ENCODE measurements at places on chromosomes 12 and 14. TPM values are rescaled to one million over a fixed set of nuclear protein-coding genes. Genes with fewer than 3 reads are reported as not detected.
A peak's percentile ranks its signal among the peaks of the same experiment; 100 is the strongest.

DNA sequence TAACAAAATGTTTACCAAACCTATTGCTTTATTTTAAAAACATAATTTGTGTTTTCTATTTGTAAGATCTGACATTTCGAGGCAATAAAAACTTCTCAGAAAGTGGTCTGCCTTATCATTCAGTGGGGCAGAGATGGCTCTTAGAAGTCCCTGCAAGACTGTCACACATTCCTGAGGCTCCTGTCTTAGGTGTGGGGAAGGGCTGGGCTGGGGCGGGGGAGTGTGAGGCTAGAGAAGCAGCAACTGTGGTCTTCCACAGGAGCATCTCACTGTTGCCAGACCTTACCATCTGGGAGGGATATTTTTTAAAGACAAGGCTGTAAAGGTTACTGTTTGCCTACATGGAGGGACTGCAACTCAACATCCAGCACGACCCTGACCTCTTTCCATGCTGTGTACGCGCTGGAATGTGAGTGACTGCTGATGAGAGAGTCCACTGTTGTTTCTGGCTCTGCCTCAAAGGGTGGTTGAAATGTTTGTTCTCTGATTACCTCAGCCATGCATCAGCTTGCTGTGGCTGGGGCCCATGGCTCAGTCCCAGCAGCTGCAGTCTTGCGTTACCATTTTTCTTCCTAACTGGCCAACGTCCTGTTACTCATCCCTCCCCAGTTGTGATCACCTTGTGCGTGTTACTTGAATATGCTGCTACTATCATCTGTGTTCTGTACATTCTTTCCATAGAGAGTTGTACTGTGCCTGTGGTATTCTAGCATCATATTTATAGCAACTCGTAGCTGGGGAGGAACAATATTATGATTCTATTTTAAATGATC lies 12.4 kb downstream of the ERG28 start:
- no peak for ATAC-seq

DNA sequence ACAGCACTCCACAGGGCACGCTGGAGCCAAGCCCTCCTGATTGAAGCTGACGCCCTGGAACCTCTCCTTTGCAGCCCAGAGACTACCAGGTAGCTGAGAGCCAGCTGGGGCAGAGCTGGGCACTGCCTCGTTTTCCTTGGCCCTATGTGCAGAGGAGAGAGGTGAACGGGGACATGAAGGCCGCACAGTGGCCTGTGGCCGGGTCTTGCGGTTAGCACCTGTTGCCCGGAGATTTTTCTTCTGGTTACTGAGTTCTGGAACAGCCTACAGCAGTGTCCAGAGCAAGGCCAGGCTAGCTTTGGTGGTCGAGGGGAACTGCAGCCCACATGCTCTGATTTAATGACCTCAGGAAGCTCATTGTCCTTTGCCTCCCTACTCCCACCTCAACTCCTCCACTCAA lies 201.3 kb upstream of the PRMT8 start:
- no peak for ATAC-seq

DNA sequence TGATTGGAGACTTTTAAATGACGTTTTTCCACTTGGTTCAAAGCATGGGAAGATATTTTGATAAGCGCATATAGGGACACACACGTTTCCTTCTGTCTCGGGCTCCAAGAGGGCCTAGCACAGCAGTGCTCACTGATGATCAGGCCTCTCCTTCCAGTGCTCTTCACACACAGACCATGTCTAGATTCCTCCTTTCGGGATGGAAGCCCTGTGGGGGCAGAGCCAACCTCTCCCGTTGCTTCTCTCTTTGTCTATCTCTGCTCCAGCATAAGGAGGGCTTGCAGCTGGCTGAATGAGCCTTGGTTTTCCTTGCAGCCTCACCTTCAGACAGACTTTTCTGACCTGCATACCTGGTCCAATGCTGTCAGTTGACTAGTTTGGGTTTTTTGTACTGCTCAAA lies 22.3 kb downstream of the GPRC5D start:
- no peak for ATAC-seq

DNA sequence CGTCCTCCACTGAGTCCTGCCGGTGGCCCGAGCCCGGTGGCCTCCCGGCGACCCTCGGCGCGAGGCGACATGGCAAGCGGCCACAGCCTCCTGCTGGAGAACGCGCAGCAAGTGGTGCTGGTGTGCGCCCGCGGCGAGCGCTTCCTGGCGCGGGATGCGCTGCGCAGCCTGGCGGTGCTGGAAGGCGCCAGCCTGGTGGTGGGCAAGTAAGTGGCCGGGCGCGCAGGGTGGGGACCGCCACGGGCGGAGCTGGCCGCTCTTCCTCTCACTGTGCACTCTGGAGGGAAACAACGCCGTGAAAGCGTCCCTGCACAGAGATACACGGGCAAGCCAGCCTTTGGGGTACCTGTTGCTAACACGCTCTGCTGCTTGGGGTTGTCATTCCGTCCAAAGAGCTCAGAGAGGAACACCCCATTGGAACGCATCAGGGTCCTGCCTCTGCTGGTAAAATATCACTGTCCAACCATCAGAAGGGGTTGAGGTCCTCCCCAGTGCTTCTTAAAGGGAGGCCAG lies at the start of gene AMDHD1:
Gene AMDHD1, plus strand, starts transcription at position 2 of the 513 bp plus-strand sequence. Its CDS starts 68 bp downstream, at position 70.
- peak; percentile 71 for ATAC-seq

GRCh38 chr12:103455020-103455763 lies 40.6 kb downstream of the C12orf42 start:
- peak; percentile 69 for ATAC-seq

DNA sequence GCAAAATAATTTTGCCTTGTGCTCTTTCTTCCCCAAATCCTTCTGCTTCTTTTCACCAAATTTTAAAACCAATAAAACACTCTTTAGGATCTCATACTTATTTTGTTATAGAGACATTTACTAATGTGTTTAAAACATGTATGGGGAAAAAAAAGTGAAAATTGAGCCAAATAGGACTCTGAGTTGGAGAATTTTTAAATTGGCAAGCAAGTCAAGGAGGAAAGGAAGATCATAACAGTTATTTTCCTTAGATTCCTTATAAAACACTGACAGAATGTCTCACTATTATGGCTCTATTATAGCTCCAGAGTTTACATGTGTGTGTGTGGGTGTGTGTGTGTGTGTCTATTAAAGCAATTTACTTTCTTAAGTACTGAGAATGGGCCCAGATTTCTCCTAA lies 220.5 kb downstream of the SLC6A15 start:
- no peak for ATAC-seq

- ATAC-seq = no peak
These were observed 422.0 kb downstream of the TRHDE start for GRCh38 chr12:72694193-72694592.

- ATAC-seq = no peak
These were observed 34.6 kb downstream of the ZFP36L1 start for GRCh38 chr14:68758301-68758700.

DNA sequence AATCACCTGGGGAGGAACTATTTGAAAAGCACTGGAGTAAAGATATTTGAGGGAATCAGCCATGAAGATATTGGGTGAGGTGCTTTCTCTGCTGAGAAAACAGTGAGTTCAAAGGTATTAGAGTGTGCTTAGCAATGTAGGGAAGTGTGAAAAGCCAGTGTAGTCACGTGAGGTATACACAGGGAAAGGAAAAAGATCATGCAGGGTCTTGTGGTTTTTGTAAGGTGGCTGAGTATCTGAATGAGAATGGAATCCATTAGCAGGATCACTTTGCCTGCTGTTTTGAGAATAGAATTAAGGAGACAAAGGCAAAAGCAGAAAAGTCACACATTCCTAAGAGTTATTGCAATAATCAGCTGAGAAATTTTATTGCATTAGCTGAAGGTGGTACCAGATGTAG lies 193.0 kb downstream of the PIK3C2G start:
- ATAC-seq = no peak

- no peak for ATAC-seq
These were observed 222.5 kb upstream of the ARHGAP5 start for GRCh38 chr14:31854508-31855075.

DNA sequence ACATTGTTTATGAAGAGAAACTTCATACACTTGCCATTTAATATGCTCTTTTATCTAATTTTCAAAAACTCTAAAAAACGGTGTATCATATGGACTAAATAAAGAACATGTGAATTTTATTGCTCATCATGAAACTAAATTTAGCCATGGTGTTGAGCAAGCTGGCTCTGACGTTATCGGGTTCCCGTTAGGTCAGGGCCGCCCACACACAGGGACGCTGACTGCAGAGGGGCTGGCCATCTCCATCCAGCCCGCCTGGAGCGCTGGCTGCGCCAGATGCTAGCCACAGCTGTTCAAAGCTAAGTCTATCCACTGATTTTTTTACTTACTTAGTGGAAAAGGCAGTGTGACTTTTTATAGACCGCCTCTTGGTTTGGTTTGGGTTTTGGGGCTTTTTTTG lies 36.5 kb upstream of the DYNC1H1 start:
- peak; percentile 85 for ATAC-seq

GRCh38 chr12:130862161-130862560 lies 9.7 kb upstream of the RAN start:
- no peak for ATAC-seq

GRCh38 chr12:123096182-123096581 lies 54.7 kb downstream of the PITPNM2 start:
- no peak for ATAC-seq

DNA sequence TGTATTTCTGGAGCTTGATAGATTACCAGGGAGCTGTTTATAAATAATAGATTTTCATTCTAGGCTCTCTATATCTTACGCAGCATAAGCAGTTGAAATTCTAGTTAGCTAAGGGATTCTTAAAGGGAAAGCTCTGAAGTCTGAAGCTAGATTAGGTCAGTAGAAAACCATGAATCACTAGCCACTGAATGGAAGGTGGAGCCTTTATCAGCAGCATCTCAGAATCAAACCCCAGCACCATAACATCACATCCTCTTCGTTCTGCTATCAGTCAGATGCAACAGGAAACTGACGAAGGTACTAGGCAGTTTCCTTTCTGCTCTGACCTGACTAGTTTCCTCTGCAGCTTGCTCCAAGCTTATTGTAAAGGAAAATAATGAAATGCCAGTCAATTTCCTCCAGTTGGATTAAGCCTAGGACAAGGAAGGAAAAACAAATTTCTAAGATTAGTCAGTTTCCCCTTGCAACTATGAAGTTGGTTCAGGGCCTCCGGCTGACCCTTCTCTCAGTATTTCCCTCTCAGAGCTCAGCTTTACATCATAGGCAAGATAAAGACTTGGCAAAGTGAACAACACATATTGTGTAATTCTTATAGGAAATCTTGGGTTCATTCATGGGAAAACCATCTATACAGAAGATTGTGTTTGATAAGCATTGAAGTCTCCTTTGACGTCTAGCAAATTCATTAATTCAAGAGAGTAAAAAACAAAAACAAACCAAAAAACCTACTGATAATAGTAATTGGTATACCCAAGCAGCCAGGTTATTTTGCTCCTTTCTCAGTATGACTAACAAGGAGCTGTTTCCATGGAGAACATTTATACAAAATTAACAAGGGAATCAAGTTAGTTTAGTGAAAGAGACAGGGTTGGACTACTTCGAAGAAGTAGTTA lies 43.4 kb upstream of the CFAP54 start:
- ATAC-seq = peak; percentile 99

- ATAC-seq = no peak
These were observed 217.9 kb downstream of the PIK3C2G start for GRCh38 chr12:18479256-18479655.

- no peak for ATAC-seq
These were observed 4.7 kb upstream of the TUBA1C start for GRCh38 chr12:49260166-49260565.

- ATAC-seq = no peak
These were observed 246.7 kb downstream of the TTC6 start for GRCh38 chr14:37842106-37842505.

GRCh38 chr14:68563251-68564131 lies 229.4 kb downstream of the ZFP36L1 start:
- no peak for ATAC-seq

DNA sequence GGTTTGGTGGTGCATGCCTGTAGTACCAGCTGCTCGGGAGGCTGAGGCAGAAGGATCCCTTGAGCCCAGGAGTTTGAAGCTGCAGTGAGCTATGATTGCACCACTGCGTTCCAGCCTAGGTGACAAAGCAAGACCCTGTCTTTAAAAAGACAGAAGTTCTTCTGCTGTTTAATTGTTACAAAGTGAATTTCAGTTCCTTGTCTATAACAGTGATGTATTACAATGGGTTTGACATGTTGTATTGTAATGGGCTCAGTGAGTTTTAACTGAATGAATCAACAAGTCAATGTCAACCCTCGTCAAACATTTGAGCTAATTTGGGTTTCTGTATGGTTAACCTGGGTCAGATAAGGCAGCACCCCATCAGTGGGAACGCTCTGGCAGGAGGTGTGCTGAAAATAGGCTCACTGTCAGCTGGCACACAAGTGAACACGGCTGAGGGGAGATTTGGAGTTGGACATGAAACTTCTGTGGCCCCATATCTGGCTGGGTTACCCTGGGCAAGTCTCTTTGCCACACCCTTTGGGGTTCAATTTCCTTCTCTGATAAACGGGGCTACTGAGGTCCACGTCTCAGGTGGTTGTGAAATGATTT lies 14.0 kb upstream of the TRPV4 start:
- no peak for ATAC-seq

GRCh38 chr12:83161456-83161855 lies 474.8 kb downstream of the TMTC2 start:
- ATAC-seq = no peak

GRCh38 chr12:32027684-32028365 lies 68.6 kb downstream of the RESF1 start:
- ATAC-seq = no peak

DNA sequence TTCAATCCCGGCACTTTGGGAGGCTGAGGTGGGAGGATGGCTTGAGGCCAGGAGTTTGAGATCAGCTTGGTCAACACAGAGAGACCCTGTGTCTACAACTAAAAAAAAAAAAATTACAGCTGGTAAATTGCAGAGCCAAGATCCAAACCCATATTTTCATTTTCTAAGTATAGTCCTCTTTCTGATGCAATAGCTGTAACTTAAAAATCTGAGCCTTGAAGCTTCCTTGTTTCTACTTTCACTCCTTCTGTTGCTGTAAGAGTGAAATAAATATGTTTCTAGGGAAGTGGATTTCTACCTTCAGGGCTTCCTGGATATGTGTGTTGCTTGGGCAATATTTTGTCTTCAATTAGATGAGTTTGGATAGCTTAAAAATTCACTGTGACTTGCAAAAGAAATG lies 42.0 kb upstream of the PRICKLE1 start:
- ATAC-seq = no peak

Gene STRAP
- total RNA-seq = 62.4 TPM

Gene CIT
- 88.1 TPM for total RNA-seq

Gene DLK1
- total RNA-seq = not detected

Gene SLCO1B1
- total RNA-seq = not detected

Gene LYZ
- total RNA-seq = not detected

Gene FAIM2
- total RNA-seq = 0.73 TPM

Gene CTDSP2
- total RNA-seq = 68.5 TPM

Gene ARF3
- 84.1 TPM for total RNA-seq

Gene OAS3
- total RNA-seq = 17.4 TPM

Gene SLC25A47
- not detected for total RNA-seq

Gene ATF7IP
- 122 TPM for total RNA-seq

Gene AICDA
- total RNA-seq = not detected

Gene BATF
- 211 TPM for total RNA-seq

Gene CMA1
- 0.80 TPM for total RNA-seq

Gene SLC7A7
- 0.71 TPM for total RNA-seq

Gene RIPK3
- 12.9 TPM for total RNA-seq

Gene HDAC7
- total RNA-seq = 163 TPM
